Pericardium fibroblast (primary cell): ENCODE measurements at places on chromosomes 12 and 14. TPM values are rescaled to one million over a fixed set of nuclear protein-coding genes. Genes with fewer than 3 reads are reported as not detected.

KERA gene
- total RNA-seq: not detected in 2 replicates

BRF1 gene
- total RNA-seq: 25.3 and 34.3 TPM in 2 replicates

OASL gene
- total RNA-seq: 0.34 TPM in 1 of 2 replicates, not detected in the other

LGR5 gene
- under 0.01 and 0.68 TPM in 2 replicates for total RNA-seq
